Activated CD8-positive, alpha-beta memory T cell treated with anti-CD3 and anti-CD28 coated beads for 1 hour (primary cell): ENCODE measurements at places on chromosomes 5 and 9.

DNA sequence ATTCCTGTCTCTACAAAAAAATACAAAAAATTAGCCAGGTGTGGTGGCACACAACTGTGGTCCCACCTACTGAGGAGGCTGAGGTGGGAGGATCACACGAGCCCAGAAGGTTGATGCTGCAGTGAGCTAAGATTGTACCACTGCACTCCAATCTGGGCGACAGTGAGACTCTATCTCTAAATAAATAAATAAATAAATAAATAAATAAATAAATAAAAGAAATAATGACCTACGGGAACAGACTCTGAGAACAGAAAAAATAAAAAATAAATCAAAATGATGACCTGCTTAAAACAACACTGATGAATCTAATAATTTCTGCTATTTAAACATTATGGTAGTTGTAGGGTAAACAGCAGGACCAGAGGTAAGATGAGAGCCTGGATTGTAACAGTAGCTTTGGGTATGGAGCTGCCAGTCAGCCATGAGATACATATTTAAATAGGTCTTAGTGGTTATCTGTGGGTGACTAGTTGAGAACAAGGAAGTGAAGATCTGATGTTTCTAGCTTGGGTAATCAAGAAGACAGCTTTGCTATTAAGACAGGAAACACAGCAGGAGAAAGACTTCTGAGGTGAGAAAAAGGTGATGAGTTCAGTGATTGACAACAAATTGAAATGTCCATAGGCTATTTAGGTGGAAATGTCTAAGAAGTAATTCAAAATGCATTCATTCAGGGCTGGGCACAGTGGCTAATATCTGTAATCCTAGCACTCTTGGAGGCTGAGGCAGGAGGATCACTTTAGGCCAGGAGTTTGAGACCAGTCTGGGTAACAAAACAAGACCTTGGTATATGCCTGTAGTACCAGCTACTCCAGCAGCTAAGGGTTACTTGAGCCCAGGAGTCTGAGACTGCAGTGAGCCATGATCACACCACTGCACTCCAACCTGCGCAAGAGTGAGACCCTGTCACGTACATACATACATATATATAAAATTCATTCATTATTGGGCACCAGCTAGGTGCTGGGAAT, 11.0 kb downstream of the RNF145 start:
- no peak for DNase-seq

- peak; percentile 56 for DNase-seq
Measured at GRCh38 chr5:135466178-135467050, 14.3 kb upstream of the TIFAB start.

DNA sequence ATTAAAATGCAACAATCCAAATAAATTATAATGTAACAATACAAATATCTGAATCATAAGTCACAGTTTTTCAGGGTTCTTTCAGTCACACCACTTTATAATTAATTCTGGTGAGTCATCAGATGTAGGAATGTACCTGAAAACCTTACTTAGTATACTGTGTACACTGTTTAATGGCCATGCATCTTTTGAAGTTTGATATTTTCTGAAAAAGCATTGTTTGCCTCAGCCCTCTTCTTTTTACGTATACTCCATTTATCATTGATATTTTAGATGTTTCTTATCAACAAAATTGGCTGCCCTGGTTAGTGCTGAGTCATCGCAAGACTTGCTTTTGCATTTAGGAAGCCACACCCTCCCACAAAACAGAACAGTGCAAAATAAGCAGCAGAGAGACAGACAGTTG, 218.6 kb downstream of the PJA2 start:
- no peak for DNase-seq

DNA sequence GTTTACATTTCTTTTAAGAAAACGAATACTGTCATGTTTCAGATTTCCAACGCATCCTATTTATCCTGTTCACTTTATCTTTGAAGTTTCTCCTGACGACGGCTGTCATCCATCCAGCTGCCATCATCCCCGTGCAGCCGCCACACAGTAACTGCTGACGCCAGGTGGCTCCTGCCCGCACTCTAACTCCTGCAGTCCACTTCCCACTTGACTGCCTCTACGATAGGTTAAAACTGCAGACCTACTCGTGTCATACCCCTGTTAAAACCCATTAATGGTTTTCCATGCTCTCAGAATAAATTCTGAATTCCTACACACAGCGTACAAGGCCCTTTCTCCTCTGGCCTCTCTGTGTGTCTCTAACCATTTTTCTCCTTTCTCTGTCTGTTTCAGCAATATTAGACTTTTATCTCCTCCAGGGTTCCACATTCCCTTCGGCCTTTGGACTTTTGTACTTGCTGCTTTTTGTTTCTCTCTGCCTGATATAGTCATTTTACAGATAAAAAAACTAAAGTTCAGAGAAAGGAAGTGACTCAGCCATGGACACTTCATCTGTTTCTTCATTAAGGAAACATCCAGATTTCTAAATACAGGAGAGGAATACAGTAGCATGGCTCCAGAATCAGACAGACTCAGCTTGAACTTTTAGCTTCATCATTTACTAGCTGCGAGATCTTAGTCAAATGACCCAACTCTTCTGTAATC, 84.9 kb downstream of the ADAMTS12 start:
- no peak for DNase-seq

DNA sequence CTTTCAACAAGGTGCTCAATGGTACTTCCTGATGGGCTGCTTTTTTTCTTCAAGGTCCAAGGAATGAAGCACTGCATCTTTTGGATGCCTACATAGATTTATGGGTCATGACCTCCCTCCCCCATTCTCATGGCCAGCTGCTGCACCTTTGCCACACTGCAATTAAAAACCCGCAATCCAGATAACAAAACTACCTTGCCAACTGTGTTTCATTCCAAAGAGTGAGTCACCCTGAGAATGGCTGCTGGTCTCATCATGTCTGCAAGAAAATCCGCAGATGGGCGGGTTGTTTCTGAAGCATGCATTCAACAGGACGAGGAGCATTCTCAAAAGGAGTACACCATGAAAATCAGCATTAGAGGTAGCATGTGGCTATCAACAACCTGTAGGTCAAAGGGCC, 139.8 kb downstream of the ELAVL2 start:
- DNase-seq = no peak

GRCh38 chr9:81964218-81965171, 21.2 kb downstream of the SPATA31D3 start:
- DNase-seq = no peak

- DNase-seq = no peak
Measured at GRCh38 chr5:33901156-33901555, 9.4 kb upstream of the ADAMTS12 start.

DNA sequence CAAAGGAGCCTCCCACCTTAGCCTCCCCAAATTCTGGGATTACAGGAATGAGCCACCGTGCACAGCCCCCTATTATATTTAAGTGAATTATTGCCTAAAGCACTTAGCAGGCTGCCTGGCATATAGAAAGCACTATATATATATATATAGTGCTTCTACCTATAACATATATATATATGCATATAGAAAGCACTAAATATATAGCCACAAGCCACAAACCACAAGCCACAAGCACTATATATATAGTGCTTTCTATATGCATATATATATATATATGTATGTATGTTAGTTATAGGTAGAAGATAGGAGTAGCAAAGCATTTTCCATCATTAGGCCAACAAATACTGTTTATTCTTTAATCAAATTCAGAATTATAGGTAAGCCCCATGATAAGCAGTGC, 185.8 kb downstream of the CWC27 start:
- no peak for DNase-seq

GRCh38 chr9:4061717-4062116, 238.2 kb downstream of the GLIS3 start:
- DNase-seq = no peak

GRCh38 chr9:136349546-136349945, 14.0 kb downstream of the DNLZ start:
- no peak for DNase-seq

DNA sequence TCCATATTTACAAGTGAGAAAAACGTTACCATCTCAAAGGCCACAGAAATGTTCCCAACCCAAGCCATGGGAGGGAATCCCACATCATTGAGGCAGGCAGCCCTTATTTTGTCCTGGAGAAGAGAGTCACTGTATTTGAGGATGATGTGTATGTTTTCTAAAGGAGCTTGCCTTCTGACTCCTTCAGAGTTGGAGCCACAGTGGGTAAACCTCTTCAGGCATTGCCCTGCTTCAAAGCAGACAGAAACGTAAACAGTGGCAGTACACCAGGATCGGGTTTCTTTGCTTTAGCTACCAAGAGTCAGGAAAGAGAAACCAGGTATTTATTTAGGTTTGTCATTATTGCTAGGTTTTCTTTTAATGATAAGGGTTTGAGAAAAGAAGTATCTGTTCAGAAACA, 45.7 kb downstream of the MUSK start:
- no peak for DNase-seq

- DNase-seq = no peak
Measured at GRCh38 chr5:9301200-9301599, 244.7 kb downstream of the SEMA5A start.

- no peak for DNase-seq
Measured at GRCh38 chr5:179121667-179122111, 61.5 kb downstream of the ZNF354C start.

- no peak for DNase-seq
Measured at GRCh38 chr5:116830079-116830478, 255.5 kb upstream of the SEMA6A start.

DNA sequence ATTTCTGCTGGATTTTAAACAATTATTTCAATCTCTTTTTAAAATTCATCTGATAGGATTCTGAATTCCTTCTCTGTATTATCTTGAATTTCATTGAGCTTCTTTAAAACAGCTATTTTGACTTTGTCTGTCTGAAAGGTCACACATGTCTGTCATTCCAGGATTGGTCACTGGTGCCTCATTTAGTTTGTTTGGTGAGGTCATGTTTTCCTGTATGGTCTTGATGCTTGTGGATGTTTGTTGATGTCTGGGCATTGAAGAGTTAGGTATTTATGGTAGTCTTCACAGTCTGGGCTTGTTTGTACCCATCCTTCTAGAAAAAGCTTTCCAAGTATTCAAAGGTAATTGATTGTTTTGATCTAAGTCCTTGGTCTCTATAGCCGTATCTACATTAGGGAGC, 39.1 kb downstream of the DENND4C start:
- DNase-seq = no peak

- DNase-seq = no peak
Measured at GRCh38 chr5:123157791-123158581, 68.9 kb downstream of the PRDM6 start.

DNA sequence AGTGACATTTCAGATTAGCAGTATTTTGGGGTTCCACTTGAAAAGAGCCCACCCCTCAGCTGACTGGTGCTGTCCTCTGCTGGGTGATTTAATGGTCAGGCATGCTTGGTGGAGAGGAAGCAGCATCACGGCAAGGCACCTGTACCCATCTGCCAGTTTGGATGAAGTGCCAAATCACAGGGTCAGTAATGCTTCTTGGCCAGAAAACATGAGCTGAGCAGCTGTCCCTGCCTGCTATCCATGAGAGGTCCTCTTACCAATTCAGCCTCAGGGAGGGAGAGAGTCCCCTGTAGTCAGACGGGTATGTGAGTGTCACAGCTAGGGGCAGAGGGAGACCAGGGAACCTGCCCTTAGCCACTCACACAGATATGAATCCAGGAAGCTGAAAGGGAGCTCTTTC, 137.9 kb downstream of the SEC61B start:
- no peak for DNase-seq

- DNase-seq = no peak
Measured at GRCh38 chr9:76567086-76567485, 108.1 kb downstream of the GCNT1 start.

GRCh38 chr9:92808726-92809451, 44.3 kb upstream of the BICD2 start:
- no peak for DNase-seq

- DNase-seq = no peak
Measured at GRCh38 chr9:4787876-4788275, 4.9 kb upstream of the RCL1 start.

DNA sequence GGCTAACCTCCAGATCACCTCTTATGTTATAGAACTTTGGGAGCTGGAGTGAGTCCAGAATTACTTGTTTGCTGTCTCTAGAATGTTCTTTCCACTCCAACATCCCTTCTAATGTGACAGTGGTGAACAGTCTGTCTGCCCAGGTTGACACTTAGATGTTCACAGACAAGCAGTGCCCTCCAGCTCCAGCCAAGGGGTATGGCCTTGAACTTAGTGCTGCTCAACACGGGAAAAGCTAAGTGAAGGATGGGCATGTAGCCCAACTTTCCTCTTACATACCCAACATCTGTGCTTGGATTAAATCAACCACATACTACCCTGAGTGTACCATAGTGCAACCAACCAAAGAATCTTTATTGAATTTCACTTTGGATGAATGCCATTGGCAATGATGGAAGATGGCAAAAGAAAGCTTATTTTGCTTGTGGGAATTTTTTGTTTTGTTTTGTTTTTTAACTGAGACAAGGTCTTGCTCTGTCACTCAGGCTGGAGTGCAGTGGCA, 201.2 kb downstream of the NXNL2 start:
- no peak for DNase-seq

DNA sequence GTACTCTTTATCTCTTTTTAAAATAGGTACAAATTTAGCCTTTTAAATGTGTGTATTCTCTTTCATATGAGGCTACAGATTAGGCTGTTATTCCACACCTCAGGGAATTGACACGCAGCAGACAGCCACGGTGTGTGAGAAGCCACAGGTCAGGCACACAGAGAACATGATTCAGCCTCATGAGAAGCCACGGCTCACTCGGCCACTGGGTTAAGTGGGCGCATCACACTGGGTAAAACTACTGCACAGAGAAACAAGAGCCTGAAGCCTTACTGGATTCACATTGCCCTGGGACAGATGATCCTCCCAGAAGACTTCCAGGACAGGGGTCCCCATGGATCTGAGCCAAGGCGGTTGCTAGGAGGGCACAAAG, 28.2 kb downstream of the LPCAT1 start:
- DNase-seq = no peak

- no peak for DNase-seq
Measured at GRCh38 chr9:22838266-22838665, 391.6 kb downstream of the DMRTA1 start.

DNA sequence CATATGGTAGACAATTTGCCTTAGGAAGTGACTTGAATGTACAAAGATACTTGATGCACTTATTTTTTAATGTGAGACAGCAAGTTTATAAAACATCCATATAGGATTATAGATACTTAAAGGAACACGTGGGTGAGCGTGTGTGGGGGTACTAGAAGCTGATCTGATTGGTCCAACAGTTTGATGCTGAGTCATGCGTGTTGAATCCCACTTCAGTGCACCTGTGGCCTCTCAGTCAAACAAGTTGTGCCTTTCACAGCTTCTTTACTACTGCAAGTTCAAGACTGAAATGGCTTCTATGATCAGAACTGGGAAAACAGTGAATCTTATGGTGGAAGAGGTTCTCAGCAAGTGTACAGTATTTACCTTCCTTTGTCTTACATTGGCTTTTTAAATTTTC, 98.9 kb downstream of the MAP1B start:
- DNase-seq = no peak

DNA sequence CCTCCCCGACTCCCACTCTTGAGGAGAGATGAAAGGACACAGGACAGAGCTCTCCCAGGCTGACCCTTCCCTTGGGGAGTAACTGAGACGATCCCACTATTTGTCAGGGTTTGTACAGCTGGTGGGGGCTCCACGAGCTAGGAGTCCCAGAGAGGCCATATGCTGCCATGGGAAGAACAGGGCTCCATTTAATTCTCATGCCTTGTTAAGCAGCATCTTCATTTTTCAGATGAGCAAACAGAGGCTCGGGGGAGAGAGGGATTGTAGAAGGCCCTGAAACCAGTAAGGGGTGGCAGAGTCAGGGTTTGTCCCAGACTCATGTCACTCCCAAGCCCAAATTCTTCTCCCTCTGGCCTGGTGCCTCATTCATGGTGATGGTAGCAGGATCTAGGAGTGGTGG, 176.4 kb downstream of the NSG2 start:
- no peak for DNase-seq

GRCh38 chr5:169301986-169302385, 1.0 kb upstream of the SLIT3 start:
- DNase-seq = no peak

- no peak for DNase-seq
Measured at GRCh38 chr5:158414780-158415179, 555.8 kb upstream of the CLINT1 start.
